CD4-positive, alpha-beta T cell treated with Interleukin-6 at 100 ng/mL for 8 hours (primary cell): ENCODE measurements at places on chromosomes 3 and 15.

GRCh38 chr3:192953926-192954325 lies 36.3 kb upstream of the MB21D2 start:
- DNase-seq, result no peak

DNA sequence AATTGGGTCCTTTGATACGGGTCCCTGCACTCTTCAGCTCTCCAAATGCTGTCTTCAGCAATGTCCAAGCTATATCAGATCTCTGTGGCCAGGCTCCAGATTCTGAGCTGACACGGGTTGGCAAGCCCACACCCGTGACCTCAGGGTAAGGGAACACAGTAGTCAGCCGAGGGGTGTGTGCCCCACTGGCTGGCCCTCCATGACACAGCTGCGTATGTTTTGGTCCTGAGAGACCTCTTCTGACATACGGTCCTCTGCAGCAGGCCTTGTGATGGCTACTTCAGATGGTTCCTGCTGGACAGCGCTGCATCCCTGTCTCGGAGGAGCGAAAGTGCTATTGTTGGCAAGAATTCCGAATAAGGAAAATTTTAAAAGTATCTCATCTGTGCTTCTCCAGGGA lies 85.2 kb upstream of the ADAMTS17 start:
- DNase-seq, result no peak

DNA sequence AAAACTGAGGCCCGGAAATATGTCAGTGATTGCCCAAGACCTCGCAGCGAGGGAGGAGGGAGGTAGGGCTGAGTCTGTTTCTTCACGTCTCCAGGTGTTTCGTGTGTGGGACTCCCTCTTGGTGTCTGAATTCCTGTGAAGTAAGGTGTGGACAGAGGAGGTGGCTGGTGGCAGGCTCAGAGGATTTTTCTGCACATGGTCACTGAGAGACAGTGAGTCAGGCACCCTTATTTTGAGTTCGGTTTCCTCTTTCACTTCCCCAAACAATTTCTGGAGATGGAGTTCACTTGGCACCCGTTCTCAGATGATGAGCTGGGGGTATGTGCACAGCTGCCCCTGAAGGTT lies 46.3 kb upstream of the VPS8 start:
- no peak for DNase-seq

- no peak for DNase-seq
These were observed 60.0 kb downstream of the MLH1 start for GRCh38 chr3:37053337-37053736.

DNA sequence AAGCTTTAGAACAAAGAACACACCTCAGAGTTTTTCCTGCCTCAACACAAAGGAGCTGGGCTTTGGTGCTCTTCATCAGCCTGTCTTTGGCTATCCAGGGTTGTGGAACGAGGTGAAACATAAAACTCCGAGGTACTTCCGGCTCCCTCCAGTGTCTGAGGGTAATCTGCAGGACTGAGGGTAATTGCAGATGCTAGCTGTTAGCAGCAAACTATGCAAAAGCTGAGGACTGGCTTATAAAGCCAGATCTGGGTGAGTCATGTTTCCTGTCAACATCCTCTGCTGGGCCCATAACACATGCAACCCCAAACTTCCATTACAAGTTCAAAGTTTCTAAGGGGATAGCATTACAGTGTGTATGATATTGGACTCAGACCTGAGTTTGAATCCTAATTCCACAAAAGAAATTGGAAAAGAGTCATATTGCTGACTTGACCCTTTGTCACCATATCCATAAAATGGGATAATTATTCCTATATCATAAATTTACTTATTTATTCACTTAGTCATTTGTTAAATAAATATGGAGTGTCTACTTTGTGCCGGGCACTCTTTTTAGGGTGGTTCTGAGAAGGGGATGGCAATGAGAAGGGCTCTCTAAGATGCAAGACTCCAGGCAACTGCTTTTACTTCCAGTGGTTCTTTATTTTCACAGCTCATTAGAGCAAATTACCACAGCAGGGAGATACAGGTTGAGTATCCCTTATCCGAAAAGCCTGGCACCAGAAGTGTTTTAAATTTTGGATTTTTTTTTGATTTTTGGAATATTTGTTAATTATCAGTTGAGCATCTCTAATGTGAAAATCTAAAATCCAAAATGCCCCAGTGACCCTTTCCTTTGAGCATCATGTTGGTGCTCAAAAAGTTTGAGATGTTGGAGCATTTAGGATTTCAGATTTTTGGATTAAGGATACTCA lies 9.5 kb upstream of the TRIM69 start:
- peak; percentile 91 for DNase-seq

DNA sequence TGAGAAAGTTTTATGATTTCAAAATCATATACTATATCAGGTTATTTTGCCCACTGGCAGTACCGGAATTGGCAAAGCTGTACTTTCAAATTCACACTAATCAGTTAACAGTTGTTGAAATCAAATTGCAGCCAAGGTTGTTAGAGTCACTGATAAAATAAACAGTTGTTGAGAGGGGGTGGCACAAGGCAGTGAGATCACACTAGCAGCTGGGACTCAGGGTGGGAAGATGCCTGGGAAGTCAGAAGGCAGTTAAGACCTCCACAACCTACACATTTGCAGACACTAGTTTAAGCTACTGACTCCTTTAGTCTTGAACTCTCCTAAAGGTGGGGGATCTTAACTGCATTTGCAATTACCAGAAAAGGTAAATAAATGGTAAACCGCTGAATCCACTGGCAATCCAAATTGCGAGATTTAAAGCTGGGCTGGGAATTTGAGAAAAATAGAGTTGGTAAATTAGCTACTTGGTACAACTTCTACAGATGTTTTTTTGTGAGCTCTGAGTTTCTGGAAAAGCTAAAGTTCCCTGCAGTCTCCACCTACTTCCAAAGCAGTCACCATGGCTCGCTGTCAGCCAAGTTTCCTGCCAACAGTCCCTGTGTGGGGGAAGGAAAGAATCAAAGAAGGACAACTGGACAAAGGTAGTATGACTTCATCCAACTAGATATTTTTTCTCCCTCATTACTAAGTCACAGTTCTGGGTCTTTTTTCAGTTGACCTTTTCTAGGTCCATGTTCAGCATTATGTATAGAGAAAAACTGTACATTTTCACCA lies 105.7 kb downstream of the ZNF385D start:
- no peak for DNase-seq

- DNase-seq, result no peak
These were observed 805.4 kb upstream of the ALCAM start for GRCh38 chr3:104561324-104561723.

GRCh38 chr3:65170390-65171042 lies 482.7 kb upstream of the ADAMTS9 start:
- DNase-seq, result no peak

GRCh38 chr3:157752956-157753786 lies 250.0 kb upstream of the VEPH1 start:
- DNase-seq, result no peak

DNA sequence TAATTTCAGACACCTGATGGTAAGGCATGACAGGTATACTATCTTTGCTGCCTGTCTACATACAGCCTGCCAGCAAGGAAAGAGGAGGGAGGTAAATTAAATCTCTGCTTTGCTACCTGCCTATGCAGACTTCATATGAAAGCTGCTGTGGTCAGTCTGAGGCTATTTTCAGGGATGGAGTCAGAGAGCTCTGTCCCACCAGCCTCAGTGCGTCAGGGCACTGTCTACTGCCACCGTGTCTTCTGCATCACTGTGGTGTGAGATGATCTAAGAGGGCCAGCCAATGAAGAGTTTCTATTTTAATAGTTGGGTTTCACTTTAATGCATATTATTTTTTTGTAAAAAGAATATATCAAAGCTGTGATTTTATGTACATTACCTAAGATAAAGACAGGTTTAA lies 125.6 kb downstream of the CADPS start:
- no peak for DNase-seq

- DNase-seq, result no peak
These were observed 235.6 kb downstream of the CLSTN2 start for GRCh38 chr3:140170612-140171011.

DNA sequence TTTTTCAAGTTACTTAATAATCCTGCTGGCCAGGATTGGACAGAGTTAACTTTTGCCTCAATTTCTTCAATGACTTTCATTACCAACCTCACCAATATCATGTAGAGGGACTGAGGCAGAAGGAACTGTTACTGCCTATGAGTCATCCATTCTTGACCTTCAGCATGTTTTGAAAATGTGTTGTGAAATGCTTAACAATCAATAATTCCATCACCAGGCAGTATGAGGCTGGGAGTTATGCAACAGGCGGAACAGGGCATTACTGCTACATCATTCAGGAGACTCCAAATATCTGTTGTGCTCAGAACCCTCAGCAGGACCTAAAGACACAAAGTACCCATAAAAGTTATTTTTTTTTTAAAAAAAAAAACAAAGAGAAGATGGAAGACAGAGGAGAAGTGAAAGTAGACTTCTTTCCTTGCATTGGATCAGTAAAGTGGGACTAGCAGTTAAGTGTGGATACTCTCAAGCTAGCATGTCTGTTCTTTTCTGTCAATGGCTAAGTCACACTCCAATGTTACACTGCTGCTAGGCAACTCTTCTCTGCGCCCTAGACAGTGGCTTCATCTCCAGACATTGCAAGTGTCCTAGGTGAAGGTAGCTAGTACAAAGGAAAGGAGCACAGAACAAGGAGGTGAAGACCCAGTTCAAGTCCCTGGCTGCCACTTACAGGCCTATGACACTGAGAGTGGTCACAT lies 184.9 kb upstream of the LPP start:
- no peak for DNase-seq

DNA sequence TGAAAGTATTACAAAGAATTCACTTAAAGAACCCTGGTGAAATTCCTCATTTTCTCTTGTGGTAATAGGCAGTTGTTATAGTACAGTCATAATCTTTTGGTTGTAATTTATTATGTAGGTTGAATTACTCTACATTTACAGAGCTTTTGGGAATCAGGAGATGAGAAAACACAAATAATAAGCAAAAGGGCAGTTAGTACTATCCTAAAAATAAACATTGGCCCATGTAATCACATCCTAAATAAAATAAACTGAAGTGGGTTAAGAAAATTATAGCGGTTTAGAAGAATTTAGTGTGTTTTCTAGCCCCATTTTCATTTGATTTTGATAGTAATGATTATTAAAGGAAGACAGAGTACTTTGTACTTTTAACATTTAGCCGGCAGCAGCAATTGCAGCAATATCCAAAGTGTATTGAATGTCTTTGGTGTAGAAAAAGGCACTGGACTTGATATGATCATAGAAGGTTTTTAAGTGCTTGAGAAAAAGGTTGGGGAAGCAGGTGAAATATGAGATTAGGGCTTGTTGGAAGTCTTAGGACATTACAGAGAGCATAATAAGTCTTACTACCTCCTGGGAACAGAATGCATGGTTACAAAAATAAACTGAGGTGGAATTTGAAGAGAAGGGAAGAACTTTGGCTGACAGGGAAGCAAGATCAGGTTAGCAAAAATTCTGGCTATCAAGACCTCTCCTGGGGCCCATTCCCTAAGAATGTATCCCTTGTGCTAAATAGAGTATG lies 79.9 kb downstream of the MBNL1 start:
- no peak for DNase-seq

GRCh38 chr15:42154212-42154941 lies 2.1 kb downstream of the PLA2G4F start:
- DNase-seq, result no peak

- no peak for DNase-seq
These were observed 27.0 kb upstream of the CAPN3 start for GRCh38 chr15:42332331-42332730.

DNA sequence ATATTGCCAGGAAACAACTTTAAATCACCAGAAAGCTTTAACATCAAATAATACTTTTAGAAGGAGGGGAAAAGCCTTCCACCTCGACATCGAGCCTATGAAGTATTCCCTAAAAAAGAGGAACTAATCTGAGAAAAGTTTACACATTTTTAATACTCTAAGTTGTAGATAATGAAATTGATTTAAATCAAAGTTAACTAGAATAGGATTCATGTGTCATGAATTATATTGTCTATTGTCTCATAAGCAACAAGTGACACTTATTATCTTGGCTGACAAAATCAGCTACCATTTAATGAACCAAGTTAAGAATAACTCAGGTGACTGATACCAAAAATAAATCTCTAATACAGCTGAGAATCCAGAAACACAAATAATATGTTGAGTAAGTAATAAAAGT lies 56.6 kb downstream of the TSC22D2 start:
- DNase-seq, result no peak

GRCh38 chr15:38252481-38253350 lies at the start of gene SPRED1:
Gene SPRED1, plus strand, starts transcription at chr15:38252836. Its CDS starts 350 bp downstream, at chr15:38253186.
- no peak for DNase-seq

DNA sequence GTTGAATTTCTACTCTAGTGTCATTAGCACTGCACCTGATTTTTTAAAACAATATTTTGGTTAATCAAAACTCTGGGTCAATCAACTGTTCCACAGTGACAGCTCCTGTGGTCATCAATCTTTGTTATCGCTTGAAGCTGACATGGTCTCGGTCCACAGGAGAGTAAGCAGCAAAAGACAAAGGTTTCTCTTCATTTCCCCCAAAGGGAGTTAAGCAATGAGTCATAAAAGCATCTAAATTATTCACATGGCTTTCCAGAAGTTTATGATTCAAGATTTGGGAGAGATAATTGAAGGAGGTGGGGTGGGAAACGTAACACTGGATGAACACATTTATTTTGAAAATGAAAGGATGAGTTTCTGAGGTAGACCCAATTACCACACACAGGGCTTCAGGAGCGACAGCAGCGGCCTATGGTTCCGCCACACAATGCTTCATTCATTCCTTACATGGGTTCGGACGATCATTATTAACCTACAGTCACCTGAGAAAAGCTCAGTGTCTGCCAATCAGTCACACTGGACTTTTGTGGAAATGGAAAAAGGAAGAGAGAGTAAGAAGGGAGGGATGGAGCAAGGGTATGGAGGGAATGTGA lies 505.1 kb downstream of the FHIT start:
- no peak for DNase-seq

- DNase-seq, result no peak
These were observed 101.6 kb downstream of the PLXNA1 start for GRCh38 chr3:127084401-127084990.

DNA sequence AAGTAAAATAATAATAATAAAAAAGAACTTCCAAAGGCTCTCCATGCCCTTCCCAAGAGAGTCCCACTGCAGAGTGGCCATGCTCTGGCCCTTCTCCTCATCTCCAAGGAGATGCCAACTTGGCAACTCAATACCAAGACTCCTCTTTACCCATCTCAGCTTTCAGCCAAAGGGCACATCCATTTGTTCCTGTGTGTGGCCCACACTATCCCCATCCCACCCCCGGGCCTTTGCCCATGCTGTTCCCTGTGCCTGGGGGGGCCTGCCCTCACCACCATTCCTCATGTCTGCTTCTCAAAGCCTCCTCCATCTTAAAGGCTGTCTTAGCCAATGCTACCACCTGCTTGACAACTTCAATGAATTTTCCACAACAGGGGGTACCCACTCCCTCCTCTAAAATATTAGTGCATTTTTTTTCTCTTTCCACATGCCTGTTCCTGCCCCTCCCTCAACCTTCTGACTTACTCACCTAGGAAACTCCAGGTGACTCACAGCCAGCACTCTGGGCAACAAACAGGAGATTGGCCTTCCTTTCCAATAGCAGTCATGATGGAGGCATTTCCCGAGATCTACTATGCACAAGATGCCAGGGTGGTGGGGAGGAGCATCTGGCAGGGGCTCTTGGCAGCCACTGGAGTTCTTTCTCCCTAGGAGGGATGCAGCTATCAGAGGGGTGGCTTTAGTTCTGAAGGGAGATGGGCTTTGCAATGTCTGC lies 109.4 kb upstream of the SMAD3 start:
- no peak for DNase-seq

GRCh38 chr3:24986612-24987011 lies 441.5 kb upstream of the RARB start:
- DNase-seq, result no peak
